ENCODE measurements at places on chromosomes 6 and 20. TPM values are rescaled to one million over a fixed set of nuclear protein-coding genes. Genes with fewer than 3 reads are reported as not detected.

The GSTA2 gene
- polyA plus RNA-seq: not detected

The TBX18 gene
- not detected for polyA plus RNA-seq

The HLA-DMB gene
- polyA plus RNA-seq: 89.1 TPM

The MATN4 gene
- not detected for polyA plus RNA-seq

The PNLDC1 gene
- not detected for polyA plus RNA-seq

The CTSA gene
- polyA plus RNA-seq: 97.6 TPM

The TRAM2 gene
- 4.4 TPM for polyA plus RNA-seq

The TMEM151B gene
- not detected for polyA plus RNA-seq

The KIAA0408 gene
- not detected for polyA plus RNA-seq

DNA sequence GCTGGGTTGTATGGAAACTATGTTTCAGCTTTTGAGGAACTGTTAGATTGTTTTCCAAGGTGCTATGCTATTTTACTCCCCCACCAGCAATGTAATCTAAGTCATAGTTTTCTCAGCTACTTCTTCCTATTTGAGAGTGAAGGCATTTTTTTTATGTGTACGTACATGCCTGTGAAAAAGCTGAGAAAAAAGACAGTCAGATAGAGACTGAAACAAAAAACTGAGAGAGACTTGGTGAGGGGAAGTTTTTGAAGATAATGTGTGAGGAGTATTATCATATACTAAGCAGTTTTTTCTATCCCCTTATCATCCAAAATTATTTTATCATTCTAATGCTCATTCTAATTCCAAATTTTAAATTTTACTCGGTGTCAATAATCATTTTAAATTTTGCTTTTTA, 780.0 kb downstream of the BCKDHB start:
- H3K4me1 ChIP-seq: no peaks in the 10 kb centered on the region
- no peak for DNase-seq
- no peak overlapping the region for H3K27ac ChIP-seq
- no peaks in the 10 kb centered on the region for H3K36me3 ChIP-seq
- H3K27me3 ChIP-seq: peaks cover 2% of the 10 kb centered on the region

DNA sequence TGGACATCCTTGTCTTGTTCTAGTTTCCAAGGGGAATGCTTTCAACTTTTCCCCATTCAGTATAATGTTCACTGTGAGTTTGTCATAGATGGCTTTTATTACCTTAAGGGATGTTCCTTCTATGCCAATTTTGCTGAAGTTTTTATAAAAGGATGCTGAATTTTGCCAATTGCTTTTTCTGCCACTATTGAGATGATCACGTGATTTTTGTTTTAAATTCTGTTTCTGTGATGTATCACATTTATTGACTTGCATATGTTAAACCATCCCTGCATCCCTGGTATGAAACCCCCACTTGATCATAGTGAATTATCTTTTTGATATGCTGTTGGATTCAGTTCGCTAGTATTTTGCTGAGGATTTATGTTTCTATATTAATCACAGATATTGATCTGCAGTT, 130.6 kb upstream of the TAB2 start:
- H3K36me3 ChIP-seq: no peaks in the 10 kb centered on the region
- no peaks in the 10 kb centered on the region for H3K4me1 ChIP-seq
- DNase-seq: no peak

- no peak for DNase-seq
- H3K27me3 ChIP-seq: peaks cover 4% of the 10 kb centered on the region
- peak overlapping the region; percentile 81 for H3K4me3 ChIP-seq
- peaks cover 48% of the 10 kb centered on the region for H3K4me1 ChIP-seq
- H3K36me3 ChIP-seq: no peaks in the 10 kb centered on the region
Observed at GRCh38 chr6:158026901-158027589, 45.4 kb downstream of the SYNJ2 start.

DNA sequence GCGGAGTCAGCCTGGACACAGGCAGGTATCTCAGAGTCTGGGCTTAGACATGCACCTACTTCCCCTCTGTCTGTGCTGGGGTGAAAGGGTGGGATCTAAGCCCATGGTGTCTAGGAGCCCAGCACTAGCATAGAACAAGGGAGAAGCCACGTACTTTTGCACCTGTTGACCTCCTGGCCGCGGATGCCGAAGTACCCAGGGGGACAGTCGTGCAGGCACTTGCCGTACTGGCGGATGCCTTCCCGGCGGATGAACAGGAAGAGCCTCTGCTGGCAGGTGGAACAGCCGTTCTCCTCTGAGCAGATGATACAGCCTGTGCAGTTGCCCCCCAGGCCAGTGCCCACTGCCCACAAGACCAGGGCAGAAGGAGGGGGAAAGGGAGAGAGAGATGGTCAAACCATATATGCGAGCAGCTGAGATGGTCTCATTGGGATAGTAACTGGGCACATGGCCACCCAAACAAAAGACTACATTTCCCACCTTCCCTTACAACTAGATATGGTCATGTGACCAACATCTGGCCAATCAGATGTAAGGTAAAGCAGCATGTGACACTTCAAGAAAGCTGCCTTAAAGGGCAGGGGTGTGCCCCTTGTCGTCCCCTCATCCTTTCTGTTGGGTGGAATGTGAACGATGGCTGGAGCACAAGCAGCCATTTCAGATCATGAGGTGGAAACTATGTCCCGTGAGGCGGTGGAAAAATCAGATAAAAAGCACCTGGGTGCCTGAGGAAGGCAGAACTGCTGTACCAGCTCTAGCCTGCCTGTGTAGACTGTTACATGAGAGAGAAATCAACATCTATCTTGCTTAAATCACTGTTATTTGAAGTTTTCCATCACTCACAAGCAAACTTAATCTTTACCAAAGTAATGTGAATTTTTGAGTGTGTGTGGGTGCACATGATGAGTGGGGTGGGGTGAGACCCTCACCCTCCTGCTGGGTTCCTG, 34.0 kb downstream of the RSPO4 start:
- no peaks in the 10 kb centered on the region for H3K36me3 ChIP-seq
- no peak overlapping the region for H3K27ac ChIP-seq
- no peaks in the 10 kb centered on the region for H3K4me1 ChIP-seq

GRCh38 chr6:155047523-155047922, 52.4 kb downstream of the TIAM2 start:
- DNase-seq: no peak
- H3K36me3 ChIP-seq: no peaks in the 10 kb centered on the region
- H3K27me3 ChIP-seq: peaks cover 2% of the 10 kb centered on the region
- peaks cover 30% of the 10 kb centered on the region for H3K4me1 ChIP-seq

- H3K27ac ChIP-seq: no peak overlapping the region
- no peak overlapping the region for H3K4me3 ChIP-seq
- peaks cover 8% of the 10 kb centered on the region for H3K27me3 ChIP-seq
Observed at GRCh38 chr20:18259730-18260129, 28.6 kb upstream of the ZNF133 start.

- H3K4me1 ChIP-seq: no peaks in the 10 kb centered on the region
- no peak overlapping the region for H3K4me3 ChIP-seq
- H3K27me3 ChIP-seq: peaks cover 1% of the 10 kb centered on the region
- H3K27ac ChIP-seq: no peak overlapping the region
Observed at GRCh38 chr6:76490456-76490855, 418.0 kb upstream of the IMPG1 start.

DNA sequence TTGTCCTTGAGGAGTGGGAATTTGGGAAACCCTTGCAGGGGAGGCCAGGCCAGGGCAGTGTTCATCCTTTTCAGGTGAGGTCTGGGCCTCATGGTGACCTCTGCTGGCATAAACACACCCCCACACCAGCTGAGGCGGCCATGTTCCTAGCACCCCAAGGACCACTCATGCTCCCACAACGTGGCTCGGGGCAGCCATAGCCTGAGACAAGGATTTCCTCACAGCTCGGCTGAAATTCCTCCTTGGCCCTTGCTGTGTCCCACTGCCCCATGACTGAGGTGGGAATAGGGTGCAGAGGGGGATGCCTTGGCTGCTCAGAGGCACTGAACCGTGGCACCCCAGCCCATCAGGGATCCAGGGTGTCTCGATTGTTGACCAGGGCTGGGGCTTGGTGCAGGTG, 27.3 kb upstream of the SPDEF start:
- peaks cover 1% of the 10 kb centered on the region for H3K27me3 ChIP-seq
- H3K36me3 ChIP-seq: no peaks in the 10 kb centered on the region
- DNase-seq: no peak
- no peak overlapping the region for H3K27ac ChIP-seq

DNA sequence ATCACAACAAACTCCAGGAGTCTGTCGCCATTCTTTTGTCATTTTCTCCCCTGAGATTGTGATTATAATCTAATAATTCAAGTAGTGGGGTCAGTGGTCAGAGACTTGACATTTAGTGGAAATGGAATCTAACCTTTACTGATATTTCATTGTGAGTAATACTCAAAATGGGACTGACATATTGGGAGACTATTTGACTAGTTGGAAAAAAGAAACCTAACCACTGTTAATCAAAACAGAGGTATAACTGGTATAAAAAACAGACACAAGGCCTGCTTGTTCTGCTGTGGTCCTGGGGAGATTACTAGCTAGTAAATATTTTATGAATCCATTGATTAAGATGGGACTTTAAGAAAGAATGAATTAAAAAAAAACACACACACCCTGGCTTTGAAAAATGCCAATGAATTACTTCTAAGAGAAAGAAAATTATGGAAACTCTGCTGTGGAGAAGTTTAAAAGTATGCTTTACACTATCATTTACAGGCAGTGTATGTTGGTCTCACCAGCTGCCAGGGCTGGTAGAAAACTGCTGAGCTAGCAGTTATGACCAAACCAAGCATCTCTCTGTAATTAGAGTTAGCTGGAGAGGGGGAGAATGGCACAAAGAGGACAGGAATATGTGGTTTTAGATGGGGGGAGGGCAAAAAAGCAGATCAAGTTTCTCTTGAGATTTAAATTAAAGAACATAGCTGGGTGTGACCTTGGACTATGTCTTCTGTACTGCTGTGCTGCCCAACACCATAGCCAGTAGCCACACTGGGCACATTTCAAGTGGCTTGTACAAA, 103.7 kb downstream of the FYN start:
- DNase-seq: no peak
- peaks cover 92% of the 10 kb centered on the region for H3K4me1 ChIP-seq
- peak overlapping the region; percentile 90 for H3K4me3 ChIP-seq
- peaks cover 11% of the 10 kb centered on the region for H3K36me3 ChIP-seq
- peak overlapping the region; percentile 100 for H3K27ac ChIP-seq

- H3K27me3 ChIP-seq: peaks cover 1% of the 10 kb centered on the region
- H3K4me3 ChIP-seq: no peak overlapping the region
- no peak for DNase-seq
- no peaks in the 10 kb centered on the region for H3K4me1 ChIP-seq
- H3K27ac ChIP-seq: no peak overlapping the region
Observed at GRCh38 chr6:37731888-37732287, 34.2 kb upstream of the MDGA1 start.

DNA sequence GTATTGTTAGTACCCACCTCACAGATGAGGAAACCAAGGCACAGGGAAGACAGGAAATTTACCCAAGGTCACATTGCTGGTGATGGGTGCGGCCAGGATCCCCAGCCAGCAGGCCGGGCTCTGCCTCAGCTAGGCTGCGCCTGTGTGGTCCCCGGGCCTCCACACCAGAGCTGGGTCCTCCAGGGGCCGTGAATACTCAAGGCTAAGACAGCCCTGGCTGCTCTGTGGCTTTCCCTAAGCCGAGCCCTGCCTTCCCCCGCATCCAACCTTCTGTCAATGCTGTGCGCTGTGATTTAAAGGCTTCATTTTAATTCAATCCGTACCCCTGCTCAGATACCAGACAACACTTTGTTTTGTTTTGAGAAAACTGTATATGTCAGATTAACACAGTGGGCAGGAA, 246.7 kb downstream of the TTLL2 start:
- H3K4me3 ChIP-seq: no peak overlapping the region
- H3K27ac ChIP-seq: no peak overlapping the region
- no peaks in the 10 kb centered on the region for H3K36me3 ChIP-seq
- DNase-seq: no peak
- H3K4me1 ChIP-seq: no peaks in the 10 kb centered on the region
